ENCODE measurements at places on chromosomes 6 and 20. TPM values are rescaled to one million over a fixed set of nuclear protein-coding genes. Genes with fewer than 3 reads are reported as not detected.

The MAD2L1BP gene
- total RNA-seq: 44.6 TPM

The SLC25A27 gene
- total RNA-seq: not detected

The C20orf202 gene
- not detected for total RNA-seq

The SOBP gene
- total RNA-seq: 1.2 TPM

DNA sequence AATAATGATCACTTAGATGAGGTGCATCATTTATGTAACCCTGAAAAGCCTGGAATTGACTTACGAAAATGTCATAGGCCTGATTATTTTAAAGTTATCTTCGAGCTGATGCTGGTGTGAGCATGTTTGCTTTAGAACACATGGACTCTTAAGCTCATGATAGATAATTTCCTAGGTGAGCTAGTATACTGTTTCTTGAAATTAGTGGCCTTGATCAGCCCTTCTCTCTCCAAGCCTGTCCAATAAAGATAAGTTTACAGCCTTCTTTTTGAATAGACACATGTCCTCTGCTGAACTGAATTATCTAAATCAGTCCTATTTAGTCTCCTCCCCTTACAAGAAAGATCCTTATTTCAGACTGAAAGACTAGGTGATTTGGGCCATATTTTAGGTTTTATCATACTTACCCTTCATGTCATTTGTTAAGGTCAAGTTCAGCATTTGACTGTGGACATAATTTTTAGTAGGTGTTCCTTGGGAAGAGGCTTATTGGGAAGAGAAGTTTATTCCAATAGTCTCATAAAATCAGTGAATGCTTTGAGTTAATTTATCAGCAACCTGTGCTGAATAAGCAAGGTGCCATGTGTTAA lies 15.3 kb downstream of the FOXO3 start:
- no peak for DNase-seq

DNA sequence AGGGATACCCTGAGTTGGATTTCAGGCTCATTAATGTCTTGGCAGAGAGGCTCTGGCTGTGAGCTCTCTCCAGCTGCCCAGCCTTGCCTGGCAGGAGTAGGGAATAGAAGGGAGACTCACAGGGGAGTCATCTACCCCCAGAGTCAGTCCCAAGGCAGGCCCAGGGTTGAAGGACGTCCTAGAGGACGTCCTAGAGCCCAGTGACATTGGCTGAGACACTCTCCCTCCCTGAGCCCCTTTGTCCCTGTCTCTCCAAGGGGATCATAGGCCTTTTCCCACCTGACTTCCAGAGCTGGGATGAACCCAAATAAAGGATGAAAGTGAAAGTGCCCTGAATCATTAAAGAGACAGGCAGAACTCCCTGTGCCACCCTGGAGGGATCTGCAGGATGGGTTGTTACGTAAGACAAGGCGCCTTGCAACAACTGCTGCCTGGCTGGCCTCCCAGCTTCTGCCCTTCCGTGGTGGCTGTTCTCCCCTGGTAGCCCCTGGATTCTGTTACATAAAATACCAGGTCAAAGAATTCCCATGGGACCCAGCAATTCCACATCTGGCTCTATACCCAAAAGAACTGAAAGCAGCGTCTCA lies 53.6 kb upstream of the SIRPA start:
- DNase-seq: no peak

DNA sequence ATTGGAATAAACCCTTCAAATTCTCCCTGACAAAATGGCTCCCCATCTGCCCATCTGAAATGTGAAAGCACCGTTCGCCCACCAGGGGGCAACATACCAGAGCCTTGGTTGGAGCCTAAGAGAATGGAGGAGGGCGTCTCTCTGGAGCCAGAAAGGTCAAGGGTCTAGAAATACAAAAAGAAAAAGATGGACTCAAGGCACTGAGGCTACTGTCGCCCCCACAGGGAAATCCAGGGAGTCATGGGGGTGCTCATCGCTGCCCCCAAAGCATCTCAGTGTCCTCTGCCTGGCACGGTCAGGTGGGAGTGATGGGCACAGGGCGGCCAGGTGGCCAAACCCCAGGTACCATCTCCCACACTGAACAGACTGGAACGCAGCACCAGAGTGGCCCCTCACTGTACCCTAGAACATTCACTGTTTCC lies 136.3 kb downstream of the ZMYND8 start:
- peak; percentile 64 for DNase-seq

DNA sequence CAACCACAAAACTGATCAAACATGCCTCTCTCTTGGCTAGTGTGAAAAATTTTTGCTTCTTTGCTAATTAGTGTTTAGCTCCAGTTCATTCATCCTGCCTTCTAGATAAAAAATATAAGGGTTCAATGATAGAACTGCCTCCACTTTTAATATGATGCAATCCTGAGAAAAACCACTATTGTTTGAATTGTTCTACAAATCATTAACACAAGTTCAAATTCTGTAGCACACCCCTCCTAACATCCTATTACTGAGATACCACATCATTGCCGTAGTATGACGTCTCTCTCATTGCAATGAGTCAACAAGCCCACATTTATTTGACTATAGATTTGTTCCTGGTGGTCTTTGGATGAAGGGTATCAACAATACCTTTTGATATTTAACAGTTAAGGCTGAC lies 365.8 kb upstream of the OPRM1 start:
- no peak for DNase-seq

DNA sequence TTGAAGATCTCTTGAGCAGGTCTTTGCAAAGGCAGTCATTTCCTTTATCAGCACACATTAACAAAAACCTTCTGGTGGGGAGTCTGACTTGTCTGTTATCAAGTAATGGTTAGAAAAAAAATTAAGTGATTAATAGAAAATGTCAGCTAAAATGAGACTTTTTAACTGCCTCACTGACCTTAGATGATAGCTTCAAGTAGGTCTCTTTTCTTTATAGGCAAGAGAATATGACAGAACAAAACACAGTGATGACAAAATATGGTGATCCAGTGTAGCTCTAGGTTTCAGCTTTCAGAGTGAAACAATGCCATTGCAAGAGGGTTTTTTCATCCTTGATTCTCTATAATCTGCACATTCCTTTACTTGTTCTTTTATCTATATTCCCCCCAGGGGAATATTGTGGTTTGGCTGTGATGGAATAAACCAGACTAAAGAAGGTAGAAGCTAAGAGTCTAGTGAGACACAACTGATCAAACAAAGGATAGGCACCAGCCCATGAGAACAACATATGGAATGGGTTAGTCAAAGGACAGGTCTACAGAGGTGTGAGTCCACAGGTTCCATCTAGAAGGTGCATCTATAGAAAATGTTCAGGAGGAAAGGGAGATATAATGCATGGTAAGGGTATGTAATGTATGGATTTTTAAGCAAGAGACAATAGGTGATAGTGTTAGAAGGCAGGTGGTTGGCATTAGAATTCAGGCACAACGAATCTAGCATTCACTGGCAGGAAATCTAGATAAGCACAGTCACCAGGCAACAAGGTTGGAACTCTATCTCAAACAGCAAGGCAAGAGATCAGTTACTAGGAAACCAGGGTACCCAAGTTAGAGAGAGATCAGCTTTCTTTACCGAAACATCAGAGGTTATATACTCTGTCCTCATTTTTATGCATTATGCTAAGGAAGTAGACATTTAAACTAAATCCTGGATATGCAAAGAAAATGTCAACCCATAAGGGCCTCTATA lies 228.9 kb upstream of the SMLR1 start:
- DNase-seq: no peak

- no peak for DNase-seq
Measured at GRCh38 chr6:130670142-130670541, 157.1 kb upstream of the SMLR1 start.

- DNase-seq: no peak
Measured at GRCh38 chr6:25229671-25230321, 49.4 kb upstream of the CARMIL1 start.

DNA sequence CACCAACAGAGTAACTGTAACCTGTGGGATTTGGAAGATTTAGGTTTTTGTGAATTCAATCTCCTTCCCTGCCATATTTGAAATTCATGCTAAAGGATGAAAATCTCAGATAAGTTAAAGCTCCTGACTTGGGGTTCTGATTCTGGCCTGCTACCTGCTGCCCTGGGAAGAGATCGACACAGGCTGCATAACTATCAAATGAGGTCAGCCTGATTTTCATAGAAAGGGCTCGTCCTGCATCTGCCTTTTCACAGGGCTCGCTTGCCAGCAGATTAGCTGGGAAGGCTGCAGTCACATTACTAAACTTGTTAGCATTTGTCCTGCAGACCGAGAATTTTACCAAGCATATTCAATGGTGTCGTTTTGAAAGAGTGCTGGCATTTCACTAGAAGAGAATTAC lies 14.6 kb downstream of the GCLC start:
- DNase-seq: no peak

DNA sequence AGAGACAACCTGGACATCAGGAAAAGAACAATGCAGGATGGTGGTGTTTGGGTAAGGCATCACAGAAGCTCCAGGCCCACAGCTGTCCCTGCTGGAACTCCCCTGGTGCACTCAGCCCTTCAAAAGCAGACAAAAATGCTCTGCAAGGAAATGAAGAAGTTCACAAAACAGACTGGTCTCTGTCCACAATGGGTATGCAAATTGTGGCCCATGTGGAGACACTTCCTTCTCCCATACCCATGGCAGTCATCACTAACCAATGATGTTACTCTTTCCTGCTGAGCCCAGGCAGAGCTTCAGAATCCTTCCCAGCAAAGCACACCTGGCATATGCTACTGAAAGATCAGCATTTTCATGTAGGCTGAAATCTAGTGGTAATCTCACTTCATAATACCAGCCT lies 42.6 kb upstream of the PXDC1 start:
- DNase-seq: no peak

GRCh38 chr6:109628158-109629000 lies 62.6 kb downstream of the AK9 start:
- DNase-seq: no peak

DNA sequence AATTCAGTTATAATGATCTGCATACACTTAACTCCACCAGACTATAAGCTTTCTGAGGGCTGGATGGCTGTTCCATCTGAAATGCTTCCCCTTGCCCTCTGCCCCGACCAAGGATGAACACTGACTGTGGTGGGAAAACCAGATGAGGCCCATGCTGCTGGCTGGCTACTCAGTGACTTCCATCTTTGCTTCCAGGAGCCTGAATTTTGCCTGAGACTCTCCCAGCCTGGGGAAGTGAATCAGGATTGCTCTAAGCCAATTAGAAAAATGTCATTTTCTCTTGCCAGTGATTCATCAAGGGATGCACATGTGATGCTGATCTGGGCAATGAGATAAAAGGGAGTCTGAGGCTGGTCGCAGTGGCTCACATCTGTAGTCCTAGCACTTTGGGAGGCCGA lies 1.7 kb upstream of the TOMM34 start:
- no peak for DNase-seq

DNA sequence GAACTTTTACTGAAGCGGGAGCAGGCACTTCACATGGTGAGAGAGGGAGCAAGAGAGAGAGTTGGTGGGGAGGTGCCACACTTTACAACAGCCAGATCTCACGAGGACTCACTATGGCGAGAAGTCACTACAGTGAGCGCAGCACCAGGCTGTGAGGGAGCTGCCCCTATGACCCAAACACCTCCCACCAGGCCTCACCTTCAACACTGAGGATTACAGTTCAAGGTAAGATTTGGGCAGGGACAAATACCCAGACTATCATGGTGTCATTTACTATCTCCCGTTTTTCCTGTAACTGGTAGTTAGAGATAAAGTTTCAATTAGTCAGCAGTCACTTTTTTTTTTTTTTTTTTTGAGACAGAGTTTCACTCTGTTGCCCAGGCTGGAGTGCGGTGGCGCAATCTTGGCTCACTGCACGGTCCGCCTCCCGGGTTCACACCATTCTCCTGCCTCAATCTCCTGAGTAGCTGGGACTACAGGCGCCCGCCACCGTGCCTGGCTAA lies 7.8 kb downstream of the RBCK1 start:
- DNase-seq: no peak

- DNase-seq: no peak
Measured at GRCh38 chr6:142165227-142165626, 18.2 kb downstream of the VTA1 start.

- DNase-seq: no peak
Measured at GRCh38 chr6:1895721-1896120, 286.0 kb downstream of the FOXC1 start.

GRCh38 chr6:34592208-34592952 lies 36.3 kb upstream of the SPDEF start:
- no peak for DNase-seq

GRCh38 chr20:16064989-16065707 lies 508.1 kb downstream of the KIF16B start:
- DNase-seq: no peak

DNA sequence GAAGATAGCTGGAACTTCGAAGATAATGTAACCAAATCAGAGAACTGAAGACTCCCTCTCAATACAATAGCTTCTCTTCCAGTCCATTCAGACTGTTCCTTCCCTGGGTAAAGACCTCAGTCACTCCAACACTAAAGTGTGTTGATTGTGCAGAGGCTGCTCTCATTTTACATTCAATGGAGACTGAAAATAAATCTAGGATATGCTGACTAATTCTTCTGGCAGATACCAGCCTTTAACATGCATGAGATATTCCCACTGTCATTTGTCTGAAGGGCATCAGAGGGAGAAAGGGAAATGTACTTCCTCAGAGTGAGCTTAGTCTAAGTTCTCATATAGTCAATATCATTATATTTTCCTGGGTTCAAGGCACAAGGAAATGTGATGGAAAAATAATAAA lies 166.4 kb upstream of the IRAK1BP1 start:
- DNase-seq: no peak
